KG1 (cell line): ENCODE measurements at places on chromosomes 7 and 10.

DNA sequence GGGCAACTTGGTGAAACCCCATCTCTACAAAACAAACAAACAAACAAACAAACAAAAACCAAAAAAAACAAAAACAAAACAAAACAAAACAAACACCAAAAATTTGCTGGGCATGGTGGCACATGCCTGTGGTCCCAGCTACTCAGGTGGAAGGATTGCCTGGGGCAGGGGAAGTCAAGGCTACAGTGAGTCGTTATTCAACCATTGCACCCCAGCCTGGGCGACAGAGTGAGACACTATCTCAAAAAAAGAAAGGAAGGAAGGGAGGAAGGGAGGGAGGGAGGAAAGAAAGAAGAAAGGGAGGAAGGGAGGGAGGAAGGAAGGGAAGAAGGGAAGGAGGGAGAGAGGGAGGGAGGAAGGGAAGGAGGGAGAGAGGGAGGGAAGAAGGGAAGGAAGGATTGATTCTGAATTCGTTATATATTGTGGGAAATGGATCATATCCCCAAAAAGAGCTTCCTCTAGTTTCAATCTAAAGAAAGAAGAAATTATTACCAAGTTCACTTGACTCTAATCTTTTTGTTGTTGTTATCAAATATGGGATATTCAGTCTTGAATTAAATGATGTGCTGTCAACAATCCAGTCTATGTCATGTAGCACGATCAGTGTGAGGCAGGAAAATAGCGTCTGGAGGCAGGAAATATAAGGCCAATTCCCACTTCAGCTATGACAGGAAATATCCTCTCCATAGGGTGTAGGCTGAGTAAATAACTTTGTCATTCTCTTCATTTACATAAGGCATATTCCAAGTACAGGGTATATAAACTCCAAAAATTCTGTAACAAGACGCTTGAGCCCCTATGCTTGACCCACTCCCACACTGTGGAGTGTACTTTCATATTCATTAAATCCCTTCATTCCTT, 26.2 kb upstream of the TRIM24 start:
- DNase-seq = no peak

DNA sequence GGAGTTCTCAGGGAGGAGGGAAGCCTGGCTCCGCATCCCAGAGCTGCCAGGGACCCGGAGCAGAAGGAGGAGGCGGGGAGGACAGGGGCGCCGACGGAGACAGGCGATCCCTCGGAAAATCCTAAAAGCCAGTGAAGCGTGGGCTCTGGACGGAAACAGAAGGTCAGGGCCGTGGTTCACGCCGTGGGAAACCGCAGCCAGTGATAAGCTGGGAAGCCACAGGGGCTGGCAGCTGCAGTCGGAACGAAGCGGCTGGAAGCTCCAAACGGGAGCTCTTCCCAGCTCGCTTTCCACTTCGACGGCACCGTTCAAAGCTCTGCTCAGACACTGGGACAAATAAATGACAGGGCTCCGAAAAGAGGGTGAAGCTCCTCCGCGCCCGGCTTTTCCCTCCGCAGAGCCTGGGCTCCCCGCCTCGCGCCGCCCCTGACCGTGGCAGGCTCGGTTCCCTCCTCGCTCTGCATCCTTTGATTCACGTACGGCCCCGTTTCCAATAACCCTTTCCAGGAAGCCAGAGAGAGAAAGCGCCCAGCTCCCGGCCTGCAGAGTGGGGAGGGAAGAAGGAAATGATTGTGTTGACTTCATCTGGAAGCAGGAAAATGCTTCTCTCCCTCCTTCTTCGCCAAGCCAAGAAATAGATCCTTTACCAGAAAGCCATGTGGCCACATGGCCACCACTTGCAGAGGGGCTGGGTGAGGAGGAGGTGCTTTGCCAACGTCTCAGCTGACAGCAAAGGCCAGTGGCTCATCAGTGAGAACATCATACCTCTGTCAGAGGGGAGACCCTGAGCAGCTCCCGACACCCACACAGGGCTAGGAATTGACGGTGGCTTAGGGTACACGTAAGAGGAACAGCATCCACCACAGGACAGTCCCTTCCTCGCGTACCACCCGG, 57.4 kb downstream of the ADRB1 start:
- DNase-seq = no peak

DNA sequence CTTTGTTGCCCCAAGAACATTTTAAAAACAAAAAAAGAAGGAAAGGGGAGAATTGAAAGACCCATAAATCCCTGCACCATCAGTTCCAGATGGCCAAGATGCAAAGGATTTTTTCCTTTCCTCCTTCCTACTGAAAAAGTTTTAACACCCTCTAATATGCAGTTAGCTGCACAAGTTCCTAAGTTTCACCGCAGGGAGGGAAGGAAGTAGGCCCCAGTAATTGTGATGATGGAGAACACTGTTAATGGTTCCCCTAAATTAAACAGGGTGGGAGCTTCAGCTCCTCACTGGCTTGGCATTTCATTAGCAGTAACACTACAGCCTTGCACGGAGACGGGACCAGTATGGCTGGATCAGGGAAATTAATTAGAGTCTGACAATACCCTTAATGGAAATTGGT, 63.7 kb upstream of the PPIF start:
- DNase-seq = no peak

- no peak for DNase-seq
These were observed 27.5 kb downstream of the LRGUK start for GRCh38 chr7:134154581-134155130.

DNA sequence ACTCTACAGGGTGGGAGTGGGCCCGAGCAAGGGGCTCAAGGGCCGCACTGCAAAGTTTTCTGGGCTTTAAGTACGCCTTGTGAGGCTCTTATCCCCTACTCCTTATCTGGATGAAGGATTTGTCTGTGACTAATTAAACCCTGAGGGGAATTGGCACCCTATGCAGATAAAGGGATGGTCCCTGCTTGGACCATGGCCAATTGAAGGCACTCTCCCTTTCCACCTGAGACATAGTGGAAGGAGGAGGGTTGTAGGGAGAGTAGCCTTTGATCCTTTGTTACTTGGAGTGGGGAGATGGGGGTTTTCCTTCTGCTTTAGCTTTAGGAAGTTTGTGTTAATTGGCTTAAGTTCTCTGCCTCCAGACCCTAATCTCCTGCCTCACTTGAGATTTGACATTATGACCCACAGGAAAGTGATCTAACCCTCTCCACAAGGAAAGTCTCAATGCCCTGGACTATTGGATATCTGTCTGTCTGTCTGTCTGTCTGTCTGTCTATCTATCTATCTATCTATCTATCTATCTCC, 1158.8 kb upstream of the SORCS1 start:
- no peak for DNase-seq
